ENCODE measurements at places on chromosomes 7 and 10.
A peak's percentile ranks its signal among the peaks of the same experiment; 100 is the strongest.

DNA sequence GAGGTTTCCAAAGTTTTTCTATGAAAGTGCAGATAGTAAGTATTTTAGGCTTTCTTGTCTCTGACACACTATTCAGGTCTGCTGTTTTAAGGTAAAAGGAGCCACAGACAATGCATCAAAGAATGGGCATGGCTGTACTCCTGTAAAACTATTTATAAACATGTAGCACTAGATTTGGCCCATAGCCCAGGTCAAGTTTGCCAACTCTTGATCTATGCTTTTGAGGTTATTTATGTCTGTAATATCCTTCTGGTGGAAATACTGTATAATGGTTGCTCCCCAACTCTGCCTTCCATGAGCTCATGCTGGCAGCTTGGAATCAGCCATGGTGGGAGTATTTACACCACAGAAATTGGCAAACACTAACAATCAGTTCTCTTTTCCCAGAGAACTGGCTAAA, 244.6 kb downstream of the BUB3 start:
- DNase-seq: no peak

DNA sequence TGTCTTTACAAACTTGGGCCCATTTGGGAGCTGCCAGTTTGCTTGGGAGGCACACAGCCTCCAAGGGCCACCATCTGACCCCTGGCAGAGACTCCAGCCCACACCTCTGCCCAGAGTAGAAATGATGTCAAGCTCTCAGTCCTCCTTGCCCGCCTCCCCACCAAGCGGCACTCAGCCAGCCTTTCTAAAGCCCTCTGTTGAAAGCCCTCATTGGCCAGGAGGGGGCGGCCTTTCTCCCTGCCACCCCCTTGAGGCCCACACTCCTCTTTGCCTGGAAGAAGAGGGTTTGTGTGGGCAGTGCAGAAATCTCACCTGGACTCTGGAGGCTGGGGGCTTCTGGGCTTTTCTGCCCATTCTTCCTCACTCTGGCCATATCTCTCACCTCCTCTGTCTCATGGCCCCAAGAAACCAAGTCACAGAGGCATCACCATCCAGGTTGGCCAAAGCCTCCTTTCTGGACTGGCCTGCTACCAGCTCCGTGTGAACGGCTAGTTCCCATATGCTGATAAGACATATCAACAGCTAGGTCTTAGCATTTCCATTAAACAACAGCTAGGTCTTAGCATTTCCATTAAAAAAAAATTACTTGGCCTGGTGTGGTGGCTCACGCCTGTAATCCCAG, 36.1 kb downstream of the UBTD1 start:
- no peak for DNase-seq

DNA sequence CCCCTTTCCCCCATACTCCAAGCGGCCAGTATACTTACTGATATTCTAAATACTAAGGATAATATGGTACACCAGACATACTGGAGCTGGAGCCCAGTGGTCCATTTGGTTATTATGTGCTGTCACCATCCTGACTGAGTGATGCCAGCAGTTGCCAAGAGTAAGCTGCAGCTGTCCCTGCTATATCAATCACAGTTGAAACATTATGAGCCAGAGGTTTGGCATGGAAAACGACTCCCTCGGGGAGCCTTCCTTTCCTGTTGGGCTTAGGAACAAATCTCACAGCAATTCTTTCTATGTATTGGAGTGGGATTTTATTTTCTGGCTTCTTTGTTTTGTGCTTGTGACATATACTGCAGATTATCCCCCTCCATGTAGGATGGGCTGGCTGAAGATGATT, 32.6 kb downstream of the STRIP2 start:
- no peak for DNase-seq

GRCh38 chr7:130960208-130960988, 226.4 kb upstream of the KLF14 start:
- peak; percentile 35 for DNase-seq

DNA sequence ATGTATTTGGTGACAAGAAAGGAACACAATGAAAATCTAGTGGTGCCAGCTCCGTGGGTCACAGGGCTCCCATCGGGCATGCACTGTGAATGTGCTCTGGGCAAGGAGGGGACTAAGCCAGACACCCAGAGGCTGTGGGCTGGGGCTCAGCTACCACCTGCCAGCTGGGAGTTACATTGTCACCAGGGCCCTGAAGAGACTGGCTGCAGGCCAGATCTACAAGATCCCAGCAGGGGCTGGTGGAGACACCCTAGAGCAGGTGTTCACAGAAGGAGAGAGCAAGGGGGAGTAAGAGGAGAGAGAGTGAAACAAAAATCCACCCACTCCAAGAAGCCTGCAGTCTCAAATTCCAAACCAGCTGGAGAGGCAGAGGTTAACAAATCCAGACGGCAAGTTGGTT, 116.6 kb upstream of the ADCY1 start:
- no peak for DNase-seq

- no peak for DNase-seq
Observed at GRCh38 chr7:118615681-118616080, 391.2 kb downstream of the ANKRD7 start.

DNA sequence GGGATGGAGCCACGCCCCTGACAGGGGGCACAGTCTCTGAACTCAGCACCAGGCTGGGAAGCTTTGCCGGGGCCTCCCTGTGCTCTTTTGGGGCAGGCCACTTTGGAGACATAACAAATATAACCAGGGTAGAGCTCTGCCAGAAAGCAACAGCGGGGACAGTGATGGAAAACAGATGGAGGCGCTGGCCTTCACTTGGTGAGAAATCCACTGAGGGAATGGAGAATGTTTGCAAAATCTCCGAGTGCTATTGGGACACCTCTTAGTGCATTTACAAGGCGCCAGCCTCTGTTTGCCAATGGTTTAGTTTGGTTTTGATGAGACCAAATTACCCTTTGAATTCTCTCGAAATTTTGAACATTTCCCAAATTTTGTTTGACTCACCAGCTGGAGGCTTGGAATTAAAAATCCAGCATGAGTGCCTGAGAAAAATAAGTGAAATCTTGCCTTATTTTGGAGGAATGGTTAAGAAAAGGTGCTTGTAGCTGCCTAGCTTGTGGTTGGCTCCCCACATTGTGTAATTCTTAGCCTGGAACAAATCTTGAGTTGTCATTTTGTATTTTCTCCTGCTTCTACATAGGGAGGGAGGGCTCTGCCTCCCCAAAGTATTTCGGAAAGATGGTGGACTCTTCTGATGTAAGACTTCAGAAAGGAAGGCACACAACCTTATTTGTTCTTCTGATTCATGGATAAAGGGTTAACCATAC, 980.5 kb downstream of the LRMDA start:
- DNase-seq: no peak

DNA sequence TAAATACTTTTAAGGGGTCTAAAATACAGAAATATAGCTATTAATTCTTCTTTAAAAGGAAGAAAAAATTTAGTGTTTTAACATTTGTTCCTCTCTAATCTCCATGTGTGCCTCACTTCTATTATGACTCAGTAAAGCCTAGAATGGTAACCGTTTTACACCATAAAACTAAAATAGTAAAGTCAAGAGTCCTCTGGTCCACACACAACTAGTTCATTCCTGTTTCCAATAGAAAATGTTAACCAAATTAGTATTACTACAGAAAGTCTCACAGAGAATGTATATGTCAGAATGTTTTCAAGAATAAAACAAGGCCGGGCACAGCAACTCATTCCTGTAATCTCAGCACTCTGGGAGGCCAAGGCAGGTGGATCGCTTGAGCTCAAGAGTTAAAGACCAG, 55.8 kb downstream of the CNOT4 start:
- no peak for DNase-seq

DNA sequence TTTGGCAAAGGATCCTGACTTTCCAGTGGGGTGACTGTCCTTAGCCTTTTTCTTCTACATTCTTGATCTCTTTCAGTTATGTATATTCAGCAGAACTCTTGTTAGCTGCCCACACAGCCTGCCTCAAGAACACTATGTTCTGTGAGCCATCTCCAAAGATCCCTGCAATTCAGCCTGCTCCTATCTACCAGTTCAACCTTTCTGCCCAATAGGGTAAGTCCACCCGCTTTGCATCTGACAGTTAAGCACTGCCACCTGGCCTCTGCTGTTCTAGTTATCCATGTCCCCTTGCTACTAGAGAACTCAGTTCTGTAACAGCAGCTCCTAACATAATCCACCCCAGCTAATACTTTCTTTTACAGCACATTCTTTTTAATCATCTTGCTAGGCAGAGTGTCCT, 13.5 kb downstream of the OR9A2 start:
- DNase-seq: no peak

DNA sequence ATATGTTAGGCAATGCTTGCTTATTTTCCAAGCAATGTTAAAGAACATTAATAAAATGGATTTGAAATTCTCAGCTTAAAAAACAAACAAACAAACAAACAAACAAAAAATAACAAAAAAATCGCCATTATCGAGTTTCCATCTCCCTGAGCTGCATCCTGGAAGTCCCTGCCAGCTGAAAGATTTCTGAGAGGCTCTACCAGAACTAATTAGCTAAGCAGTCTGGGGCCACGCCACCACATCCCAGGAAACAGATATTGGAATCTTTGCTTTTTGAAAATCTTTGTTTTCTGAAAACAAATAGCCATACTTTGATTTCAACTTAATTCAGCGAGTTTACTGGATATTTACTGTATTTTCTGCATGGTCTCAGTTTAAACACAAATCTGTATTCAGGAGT, 143.6 kb downstream of the LSMEM1 start:
- no peak for DNase-seq

- no peak for DNase-seq
Observed at GRCh38 chr10:5618042-5618441, 48.4 kb downstream of the ASB13 start.

GRCh38 chr10:4767033-4767814, 58.8 kb upstream of the AKR1E2 start:
- DNase-seq: no peak
